ENCODE measurements at places on chromosomes 2 and 18. TPM values are rescaled to one million over a fixed set of nuclear protein-coding genes. Genes with fewer than 3 reads are reported as not detected.

The FKBP1B gene
- 10.9 TPM for total RNA-seq

The KCNS3 gene
- total RNA-seq, result 44.5 TPM

- peak; percentile 86 for DNase-seq
Measured at GRCh38 chr2:167292430-167293171, 404.3 kb downstream of the XIRP2 start.

- no peak for DNase-seq
Measured at GRCh38 chr2:5315512-5315911, 376.7 kb upstream of the SOX11 start.

The B3GNT7 gene
- total RNA-seq, result 0.60 TPM

- no peak for DNase-seq
Measured at GRCh38 chr2:215597577-215597976, 161.7 kb upstream of the FN1 start.

- no peak for DNase-seq
Measured at GRCh38 chr18:56021136-56021808, 433.3 kb upstream of the TCF4 start.

DNA sequence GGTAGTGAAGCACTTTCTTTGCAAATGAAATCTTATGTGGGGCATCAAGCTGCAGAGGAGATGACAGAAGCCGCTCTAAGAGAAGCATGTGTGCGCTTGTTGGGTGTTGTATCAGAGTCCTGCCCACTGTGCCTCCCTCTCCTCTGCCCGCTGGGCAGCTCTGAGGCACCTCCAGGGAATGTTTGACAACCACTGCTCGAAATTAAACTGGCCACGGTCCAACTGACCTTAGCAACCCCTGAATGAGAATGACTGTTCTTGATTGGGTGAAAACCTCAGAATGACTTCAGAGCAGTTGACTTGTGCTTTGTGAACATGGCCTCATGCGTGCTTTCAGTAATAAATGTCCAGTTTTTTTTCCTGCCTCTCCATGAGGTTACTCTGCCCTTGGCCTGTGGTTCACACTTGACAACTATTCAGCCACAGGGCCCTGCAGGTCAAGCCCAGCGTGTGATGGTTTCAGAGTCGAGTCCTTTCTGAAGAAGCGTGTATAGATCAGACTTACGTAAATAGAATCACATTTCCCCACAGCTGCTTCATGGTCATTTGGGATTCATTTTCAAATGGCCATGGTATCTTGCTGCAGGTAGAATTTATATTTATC is 94.9 kb downstream of the SLC4A3 start:
- DNase-seq, result peak; percentile 91

The HOXD3 gene
- 1.6 TPM for total RNA-seq

DNA sequence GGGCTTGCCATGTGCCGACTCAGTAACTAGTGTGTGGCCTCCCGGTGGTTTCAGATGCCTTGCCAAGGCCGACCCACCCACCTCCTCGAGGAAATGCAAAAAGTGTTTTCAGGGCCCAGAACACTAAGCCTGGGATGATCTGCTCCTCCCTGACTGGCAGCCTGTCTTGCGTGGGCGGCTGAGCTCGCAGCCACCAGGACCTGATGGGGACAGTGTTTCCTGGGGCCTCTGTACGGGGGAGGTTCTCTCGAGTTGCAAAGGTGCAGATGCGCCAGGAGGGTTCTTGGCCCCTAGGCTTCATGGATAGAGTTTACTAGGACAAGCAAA is 85.2 kb downstream of the GLI2 start:
- DNase-seq, result peak; percentile 89

GRCh38 chr2:202184557-202184956 is 53.8 kb downstream of the SUMO1 start:
- no peak for DNase-seq

GRCh38 chr2:112342067-112342550 is 66.7 kb downstream of the ZC3H6 start:
- DNase-seq, result no peak

The RNF152 gene
- total RNA-seq, result 7.0 TPM

The CCDC68 gene
- 0.29 TPM for total RNA-seq

DNA sequence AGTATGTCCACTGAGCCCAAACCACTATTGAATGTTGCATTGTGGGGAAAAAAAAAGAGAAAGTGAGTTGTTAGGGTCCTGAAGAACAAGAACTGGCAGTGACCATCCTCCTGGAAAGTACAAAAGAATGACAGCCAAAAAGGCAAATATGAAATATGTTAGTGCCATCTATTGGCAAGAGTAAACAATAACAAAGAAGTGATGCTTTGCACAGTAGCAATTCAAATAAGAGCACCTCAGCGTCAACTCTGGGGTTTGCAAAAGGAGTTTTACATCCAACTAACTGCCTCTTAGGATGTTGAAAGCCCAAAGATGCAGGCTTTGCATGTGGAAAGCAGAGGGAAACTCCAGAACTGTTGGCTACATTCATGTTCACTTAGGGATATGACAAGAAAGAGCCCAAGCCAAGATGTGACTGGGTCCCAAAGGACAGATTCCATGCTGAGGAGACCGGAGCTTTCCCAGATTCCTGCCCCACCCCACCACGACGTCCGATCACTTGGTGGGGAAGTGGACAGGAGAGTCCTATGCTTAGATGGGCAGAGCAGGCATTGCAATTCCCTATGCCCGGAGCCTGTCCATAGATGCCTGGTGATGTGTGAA is 15.6 kb downstream of the TRABD2A start:
- peak; percentile 47 for DNase-seq

- DNase-seq, result no peak
Measured at GRCh38 chr2:42929546-42930024, 137.2 kb upstream of the HAAO start.

Data from RPMI7951 (cell line).